ENCODE measurements at places on chromosomes 6 and 20.
A peak's percentile ranks its signal among the peaks of the same experiment; 100 is the strongest.

DNA sequence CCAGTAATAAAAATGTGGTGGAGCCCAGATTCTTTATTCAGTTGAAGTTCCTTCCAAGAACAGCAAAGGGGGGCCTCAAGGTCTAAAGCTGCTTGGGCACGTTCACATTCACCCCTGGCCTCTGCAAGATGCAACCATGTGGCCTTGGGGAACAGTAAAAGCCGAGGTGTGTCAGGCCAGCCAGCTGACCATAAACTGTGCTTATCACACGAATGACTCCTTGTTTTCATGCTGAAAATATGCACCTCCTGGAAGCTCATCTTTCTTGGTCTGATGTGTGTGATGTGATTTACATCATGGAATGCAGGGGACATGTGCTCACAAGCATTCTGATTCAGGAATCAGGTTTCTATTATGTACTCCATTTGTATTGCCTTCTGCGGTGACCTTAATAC, 211.6 kb upstream of the MARCKS start:
- DNase-seq: no peak

DNA sequence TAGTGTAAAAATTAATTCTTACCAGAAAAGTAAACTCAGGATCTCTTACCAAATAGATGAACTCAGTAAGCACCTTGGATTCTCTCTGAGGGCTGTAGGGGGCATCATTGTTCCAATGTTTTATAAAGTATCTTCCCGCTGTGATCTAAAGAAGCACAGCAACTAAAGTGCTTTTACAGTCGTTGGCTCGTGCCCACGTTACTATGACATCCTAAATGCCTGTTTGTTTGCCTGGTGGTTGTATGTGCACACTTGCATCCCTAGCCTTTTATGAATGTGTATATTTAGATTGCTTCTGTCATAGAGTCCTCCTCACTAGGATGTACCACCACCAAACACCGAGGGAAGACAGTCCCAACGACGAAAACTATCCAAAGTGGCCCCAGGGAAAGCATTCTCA, 34.5 kb downstream of the SLX4IP start:
- peak; percentile 40 for DNase-seq

DNA sequence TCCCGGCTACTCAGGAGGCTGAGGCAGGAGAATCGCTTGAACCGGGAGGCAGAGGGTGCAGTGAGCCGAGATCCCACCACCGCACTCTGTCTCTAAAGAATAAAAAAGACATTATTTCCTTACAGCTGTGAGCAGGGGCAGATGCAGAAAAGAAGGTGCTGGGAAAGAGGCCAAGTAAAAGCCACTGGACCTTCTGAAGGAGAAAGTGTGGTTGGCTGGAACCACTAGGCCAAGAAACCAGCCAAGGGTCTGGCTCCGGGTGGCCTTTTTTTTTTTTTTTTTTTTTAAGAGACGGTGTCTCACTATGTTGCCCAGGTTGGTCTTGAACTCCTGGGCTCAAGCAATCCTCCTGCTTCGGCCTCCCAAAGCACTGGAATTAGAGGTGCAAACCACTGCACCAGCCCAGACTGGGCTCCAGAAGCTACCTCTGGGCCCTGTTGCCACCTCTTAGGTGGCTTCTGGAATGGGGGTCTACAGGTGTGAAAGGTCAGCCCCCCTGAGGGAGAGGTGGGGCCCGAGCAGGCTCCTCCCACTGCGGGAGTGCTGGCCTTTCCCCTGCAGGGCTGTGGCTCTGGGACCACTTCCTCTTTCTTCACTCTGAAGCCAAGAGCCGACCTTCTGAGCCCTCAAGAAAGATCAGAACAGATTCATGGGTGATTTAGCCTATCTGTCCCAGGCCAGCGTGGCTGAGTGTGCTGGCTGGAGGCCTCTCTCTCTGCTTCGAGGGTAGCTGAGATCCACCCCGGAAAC, at the start of gene FGD2:
Gene FGD2 (plus strand): TSS at position 595 of the 750 bp plus-strand sequence. CDS start 163 bp downstream, outside the sequence.
- DNase-seq: no peak

GRCh38 chr6:137846772-137847313, 20.2 kb upstream of the TNFAIP3 start:
- DNase-seq: peak; percentile 24

DNA sequence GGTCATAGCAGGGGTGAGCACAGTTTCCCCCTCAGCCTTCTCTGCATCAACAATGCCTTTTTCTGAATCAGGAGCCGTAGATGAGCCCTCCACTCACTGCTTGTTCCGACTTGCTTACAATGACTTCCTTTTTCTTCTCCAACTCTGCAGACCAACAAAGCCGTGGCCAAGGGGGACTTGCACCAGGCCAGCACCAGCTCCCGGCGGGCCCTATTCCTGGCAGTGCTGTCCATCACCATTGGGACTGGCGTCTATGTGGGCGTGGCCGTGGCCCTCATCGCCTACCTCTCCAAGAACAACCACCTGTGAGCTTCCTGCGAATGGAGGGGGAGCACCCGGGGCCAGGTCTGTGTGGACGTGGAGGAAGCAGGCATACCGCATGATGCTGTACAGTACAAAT, 195.8 kb downstream of the SYNDIG1 start:
- DNase-seq: no peak

GRCh38 chr6:142419071-142419470, 117.3 kb downstream of the ADGRG6 start:
- DNase-seq: no peak

GRCh38 chr20:59015812-59016711, 3.2 kb upstream of the TUBB1 start:
- DNase-seq: no peak

DNA sequence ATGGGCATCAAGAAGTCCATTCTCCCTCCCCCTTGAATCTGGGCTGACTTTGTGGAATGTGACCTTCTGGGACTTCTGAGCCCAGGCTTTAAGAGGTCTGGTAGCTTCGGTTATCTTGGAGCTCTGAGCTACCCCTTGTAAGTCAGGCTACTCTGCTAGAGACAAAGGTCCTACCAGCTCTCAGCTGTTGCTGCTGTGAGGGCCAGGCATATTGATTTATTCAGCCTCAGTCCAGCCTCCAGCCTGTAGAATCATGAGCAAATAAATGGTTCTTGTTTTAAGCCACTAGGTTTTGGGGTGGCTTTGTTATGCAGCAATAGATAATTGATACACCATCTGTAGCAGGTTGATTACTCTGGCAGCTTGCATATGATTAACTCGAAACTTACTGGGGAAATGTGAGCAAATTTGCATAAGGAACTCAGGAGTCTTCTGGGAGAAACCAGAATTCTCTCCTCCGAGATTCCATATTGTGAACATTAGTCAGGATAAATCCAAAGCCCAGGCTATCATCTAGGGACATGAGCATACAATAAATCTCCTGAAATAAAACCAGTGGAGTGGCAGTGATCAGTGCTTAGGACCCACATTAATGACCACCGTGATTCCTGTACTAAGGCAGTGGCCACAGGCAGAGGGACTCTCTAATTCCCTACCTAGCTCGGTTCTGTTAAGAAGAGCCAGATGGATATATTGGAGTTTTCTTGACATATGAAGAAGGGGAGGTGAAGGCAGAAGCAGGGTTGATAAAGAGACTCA, 336.1 kb downstream of the CDC5L start:
- no peak for DNase-seq

GRCh38 chr20:8740265-8740664, 328.6 kb upstream of the PLCB4 start:
- no peak for DNase-seq

DNA sequence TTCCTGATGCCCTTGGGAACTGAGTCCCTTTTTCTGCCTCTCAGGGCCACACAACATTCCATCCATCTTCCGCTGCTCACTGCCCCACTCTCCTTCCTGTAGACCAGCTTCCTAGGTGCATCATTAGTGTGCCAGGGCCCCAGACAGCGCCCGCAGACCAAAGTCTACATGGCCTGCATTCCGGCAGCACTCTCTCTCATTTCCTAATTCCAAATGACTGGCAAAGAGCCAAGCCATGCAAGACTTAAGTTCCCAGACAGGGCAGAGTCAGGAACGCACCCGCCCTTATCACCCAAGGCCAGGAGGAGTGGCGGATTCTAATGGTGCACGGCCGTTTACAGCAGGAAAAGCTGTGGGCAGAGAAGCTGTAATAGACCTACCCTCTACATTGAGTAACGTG, 159.8 kb upstream of the ARID1B start:
- no peak for DNase-seq

DNA sequence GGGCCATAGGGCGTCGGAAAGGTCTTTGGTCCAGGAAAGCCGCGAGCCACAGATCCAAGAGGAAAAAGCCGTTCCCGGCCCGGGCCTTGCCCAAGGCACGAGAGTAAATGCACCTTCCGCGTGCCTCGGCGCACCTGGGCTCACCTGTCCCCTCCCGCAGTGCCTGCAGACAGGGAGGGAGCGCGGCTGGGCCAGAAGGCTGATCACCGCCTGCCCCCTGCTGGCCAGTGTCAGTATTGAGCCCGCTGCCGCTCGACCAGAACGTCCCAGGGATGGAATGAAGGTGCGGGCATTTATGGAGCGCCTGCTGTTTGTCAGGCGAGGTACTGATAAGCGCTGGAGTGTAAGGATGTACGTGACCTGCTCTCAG, 679 bp upstream of the LPIN3 start:
- DNase-seq: peak; percentile 48

- peak; percentile 38 for DNase-seq
Observed at GRCh38 chr6:31497531-31498476, at the start of gene MICB. Gene MICB (plus strand): TSS chr6:31498145. CDS start chr6:31498194, 49 bp downstream.

GRCh38 chr20:52160049-52160570, 31.5 kb downstream of the ZFP64 start:
- DNase-seq: peak; percentile 3

- peak; percentile 29 for DNase-seq
Observed at GRCh38 chr6:56595490-56596122, 47.1 kb downstream of the DST start.

DNA sequence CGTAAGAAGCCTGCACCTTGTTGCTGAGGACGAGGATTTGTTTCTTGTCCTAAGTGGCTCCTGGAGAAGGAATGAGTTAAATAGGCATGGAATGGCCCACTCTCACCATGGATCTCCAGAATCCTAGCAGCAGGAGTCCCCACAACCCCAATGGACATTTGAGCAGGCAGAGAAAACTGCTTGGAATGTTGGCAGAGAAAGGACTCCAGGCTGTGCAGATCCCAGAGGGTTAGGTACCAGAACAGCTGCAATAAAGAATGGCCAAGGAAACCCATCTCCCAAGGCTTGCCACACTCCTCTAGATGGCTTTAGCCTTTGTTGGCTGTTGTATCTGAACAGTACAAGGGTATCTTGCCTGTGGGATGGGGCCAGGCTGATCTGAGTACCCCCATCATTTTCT, 1415.7 kb upstream of the ADGRB3 start:
- no peak for DNase-seq

- no peak for DNase-seq
Observed at GRCh38 chr20:33067806-33068205, 11.6 kb upstream of the BPIFB4 start.

DNA sequence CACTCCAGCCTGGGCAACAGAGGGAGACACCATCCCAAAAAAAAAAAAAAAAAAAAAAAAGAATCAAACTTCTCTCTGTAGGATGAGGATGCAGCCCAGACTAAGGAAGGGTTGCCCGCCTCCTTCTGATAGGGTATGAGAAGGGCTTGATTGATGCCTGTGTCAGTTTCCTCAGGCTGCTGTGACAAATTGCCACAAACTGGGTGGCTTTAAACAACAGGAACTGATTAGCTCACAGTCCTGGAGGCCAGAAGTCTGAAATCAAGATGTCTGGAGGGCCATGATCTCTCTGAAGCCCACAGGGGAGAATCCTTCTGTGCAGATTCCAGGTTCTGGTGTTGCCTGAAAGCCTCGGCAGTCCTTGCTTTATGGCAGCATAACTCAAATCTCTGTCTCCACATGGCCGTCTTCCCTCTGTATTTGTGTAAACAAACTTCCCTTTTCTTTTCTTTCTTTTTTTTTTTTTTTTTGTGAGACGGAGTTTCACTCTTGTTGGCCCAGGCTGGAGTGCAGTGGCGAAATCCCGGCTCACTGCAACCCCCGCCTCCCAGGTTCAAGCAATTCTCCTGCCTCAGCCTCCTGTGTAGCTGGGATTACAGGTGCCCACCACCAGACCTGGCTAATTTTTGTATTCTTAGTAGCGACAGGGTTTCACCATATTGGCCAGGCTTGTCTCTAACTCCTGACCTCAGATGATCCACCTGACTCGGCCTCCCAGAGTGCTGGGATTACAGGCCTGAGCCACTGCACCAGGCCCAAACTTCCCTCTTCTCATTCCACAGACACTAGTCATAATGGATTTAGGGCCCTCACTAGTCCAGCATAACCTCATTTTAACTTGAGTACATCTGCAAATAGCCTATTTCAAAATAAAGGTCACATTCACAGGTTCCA, 11.2 kb upstream of the CDK19 start:
- DNase-seq: no peak

GRCh38 chr6:29653452-29654038, 3.3 kb upstream of the MOG start:
- peak; percentile 47 for DNase-seq

DNA sequence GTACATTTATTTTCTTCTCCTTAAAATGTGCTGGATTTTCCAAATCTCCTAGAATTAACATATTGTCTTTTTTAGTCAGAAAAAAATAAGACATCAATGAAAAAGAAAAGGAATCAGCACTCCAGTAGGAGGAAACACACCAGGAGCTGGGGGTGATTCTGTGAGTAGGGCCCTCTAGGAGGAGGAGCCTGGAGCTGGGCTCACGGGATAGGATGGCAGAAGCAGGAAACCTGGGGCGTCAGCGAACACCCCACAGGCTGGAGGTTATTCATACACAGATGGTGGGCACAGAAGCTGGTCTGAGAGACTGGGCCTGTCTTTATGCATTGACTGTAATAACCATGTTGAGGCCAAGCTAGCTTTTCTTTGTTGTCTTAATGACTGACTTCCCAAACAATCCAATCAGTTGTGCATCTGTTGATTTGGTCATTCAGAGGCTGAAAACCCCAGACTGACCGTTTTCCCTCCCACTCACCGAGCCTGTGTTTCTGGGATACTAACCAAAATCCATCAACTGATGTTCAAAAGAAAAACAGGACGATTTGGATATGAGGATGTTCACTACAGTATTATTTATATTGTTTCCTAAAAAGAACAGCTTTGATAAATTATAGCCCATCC, 53.1 kb downstream of the CPNE5 start:
- DNase-seq: no peak

- no peak for DNase-seq
Observed at GRCh38 chr6:27478141-27478705, 5.3 kb upstream of the ZNF184 start.

Data from anterior cingulate cortex (tissue), 58 donors.